ENCODE measurements at places on chromosomes 5 and 9. TPM values are rescaled to one million over a fixed set of nuclear protein-coding genes. Genes with fewer than 3 reads are reported as not detected.

GRCh38 chr5:142839711-142840346 lies 69.7 kb downstream of the ARHGAP26 start:
- DNase-seq: no peak

DNA sequence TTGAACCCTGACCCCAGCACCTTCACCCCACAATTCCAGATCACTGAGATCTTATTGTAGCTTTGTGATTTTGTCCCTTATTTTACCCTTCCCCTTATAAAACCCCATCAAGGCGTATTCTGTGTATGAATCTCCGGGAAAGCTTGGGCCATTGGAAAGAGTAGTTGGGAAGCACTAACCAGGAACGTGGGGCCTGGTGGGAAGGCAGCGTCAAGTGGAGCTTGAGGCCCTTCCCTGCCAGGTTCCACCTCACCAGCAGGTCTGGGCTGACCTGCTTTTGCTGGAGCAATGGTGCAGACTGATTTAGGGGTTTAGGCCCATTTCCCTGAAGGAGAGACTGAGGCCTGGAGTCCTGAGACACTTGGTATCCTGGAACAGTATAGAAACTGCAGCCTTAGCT lies 9.3 kb downstream of the PHF2 start:
- DNase-seq: peak; percentile 61

DNA sequence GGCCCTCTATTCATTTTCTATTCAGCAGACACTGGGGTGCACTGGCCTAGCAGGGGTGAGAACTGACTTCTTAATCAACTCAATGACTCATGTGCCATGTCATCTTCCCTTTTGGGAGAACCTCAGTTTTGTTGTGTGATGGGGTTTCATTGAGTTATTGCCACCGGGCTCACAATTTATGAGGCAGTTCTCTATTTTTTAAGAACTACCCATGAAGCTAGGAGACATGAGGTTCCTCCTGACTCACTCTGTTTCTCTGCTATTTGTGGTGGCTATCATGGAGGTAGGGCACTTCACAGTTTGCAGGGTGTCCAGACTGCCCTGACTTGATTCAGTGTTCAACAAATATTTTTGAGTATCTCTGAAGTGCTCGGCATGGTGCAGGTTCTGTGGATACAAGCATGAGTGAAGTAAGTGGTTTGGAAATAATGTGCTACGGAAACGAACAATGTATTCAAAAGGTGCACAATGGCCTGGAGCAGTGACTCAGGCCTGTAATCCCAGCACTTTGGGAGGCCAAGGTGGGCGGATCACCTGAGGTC lies 39.3 kb downstream of the SPARC start:
- no peak for DNase-seq

DNA sequence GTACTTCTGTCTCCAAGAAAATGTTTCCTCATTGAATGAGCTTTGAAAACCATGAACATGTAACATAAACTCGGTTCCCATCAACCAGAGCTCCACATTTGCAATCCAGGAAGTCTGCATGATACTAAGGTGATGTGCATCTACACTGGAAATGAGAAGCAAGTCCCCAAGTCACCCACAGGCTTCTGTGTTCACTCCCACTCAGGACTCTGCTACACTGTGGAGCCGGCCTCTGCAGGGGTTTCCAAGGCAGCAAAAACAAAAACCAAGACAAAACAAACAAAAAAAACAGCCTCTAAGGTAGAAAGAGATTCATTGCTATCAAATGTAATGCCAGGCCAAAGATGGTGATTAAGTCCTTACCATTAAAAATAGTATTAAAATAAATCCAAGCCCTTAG lies 593.7 kb downstream of the IRX1 start:
- no peak for DNase-seq

- no peak for DNase-seq
These were observed 311.9 kb upstream of the TLE4 start for GRCh38 chr9:79259858-79260257.

DNA sequence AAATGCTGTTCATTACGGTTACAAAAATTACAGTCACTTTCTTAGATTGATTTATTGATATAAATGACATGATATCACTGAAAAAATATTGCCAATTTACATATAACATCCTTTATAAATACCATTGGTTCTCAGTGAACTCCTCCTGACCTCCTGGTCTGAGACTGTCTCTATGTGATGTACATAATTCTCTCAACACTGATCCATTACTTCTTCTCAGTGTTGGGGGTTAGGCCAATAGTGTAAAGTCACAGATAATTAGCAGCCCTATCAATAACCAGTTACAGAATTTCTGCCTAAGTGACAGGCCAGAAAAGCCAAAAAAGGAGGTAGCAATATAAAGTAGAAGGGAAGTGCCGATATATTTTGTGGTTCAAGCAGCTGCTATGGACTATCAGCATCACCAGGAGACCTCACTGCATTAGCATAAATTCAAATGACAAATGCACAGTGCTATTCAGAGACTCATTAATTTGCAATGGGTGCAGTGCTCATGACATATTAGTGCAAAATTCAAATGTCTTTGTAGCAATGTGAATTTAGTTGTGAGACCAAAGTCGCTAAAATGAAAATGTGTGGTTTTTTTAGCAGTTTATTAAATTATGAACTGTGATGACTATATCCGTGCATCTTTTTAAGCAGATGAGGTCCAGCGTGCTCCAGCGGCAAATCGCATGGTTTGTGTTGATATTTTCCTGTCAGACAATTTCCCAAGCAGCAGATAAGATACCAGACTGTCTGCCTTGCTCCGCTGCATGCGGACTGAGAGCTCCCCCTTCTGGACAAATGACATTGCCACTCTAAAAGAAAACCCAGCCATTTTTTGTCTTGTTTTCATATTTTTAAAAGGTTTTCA lies 144.6 kb downstream of the CETN3 start:
- DNase-seq: peak; percentile 76

DNA sequence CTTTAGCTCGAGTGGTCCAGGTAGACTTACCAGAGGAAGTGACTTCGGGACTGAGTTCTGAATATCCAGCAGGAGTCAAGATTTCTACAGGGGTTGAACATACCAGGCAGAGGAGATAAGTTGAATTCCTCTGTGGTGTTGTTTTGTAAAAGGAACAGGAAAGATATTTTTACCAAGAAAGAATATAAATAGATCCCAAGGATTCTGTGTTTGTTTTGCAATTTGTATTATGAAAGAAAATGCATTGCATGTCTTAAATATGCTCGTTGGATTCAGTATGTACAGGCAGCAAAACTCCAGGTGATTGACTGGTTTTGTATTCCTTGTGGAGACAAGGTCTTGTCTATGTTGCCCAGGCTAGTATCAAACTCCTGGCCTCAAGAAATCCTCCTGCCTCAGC lies 197.8 kb downstream of the FRMD3 start:
- DNase-seq: no peak

DNA sequence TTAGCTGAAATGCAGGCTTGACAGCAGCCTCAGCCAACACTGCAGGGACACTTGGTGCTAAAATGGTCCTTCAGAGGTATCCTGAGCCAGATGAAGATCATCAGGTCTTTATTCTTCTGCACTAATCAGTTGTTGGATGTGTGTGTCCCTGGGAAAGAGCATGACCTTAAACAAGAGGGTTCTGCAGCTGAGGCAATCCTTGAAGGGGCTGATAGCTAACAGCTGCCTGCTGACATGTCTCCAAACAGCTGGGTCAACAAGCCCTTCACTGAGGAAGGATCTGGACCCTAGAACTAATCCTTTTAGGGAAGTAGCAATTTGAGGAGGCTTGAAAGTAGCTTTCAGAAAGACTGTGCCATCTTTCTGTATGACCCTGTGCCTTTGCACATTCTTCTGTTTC lies 376.3 kb upstream of the ACTBL2 start:
- no peak for DNase-seq

DNA sequence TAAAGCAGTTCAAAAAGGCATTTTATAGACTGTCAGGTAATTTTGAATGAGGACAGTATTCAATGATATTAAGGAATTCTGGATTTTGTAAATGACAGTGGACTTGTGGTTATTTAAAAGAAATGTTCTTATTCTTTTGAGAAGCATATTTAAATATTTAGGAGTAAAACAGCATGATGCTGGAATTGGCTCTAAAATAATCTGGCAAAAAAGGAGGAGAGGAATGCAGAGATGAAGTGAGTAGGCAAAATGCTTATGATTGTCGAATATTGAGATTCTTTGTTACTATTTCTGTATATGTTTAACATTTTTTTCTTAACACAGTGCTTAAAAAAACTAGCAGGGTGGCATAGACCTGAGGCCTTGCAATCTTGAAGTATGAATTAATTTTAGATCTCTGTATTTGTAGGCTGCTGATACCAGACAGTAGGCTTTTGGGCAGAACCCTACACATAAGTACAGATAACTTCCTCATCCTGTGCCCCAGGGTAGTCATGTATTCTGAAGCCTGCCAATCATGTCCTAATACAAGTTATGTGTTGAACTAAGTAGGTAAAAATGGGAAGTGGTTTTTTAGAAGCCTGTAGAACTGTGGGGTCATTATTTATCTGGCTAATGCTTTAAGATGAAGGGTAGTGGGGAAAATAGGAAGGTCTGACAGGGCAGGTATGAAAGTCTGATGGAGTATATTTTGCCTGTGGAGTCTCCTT lies 9.4 kb downstream of the CD180 start:
- DNase-seq: no peak

- DNase-seq: no peak
These were observed 50.3 kb downstream of the RXRA start for GRCh38 chr9:134376386-134377142.

GRCh38 chr9:74755355-74755754 lies 132.4 kb downstream of the TRPM6 start:
- no peak for DNase-seq

- DNase-seq: no peak
These were observed 19.0 kb upstream of the TCOF1 start for GRCh38 chr5:150338546-150338945.

DNA sequence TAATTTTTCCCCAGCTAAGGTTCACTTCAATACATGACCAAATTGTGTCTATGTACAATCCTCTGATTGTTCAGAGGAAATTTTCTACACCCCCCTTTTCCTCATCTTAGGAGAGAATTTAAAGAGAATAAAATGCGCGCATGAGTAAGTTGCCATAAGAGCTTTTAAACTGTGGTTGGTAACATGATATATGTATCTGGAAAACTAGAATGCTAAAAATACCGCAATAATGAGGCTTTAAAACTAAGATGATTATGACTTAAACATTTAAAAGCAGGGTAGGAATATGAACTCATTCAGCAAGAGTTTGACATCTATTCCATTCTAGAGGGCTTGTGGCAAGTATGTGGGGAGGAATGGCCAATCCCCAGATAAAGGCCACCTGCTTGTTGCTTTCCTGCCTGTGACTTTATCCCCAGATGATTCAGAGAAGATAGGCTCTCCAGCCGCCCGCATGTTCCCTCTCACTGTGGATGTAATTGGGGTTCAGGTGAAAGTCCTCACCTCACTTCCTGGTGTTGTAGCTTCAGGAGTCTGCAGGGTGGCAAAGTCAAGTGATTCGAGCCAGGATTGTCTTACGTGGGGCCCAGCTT lies 26.5 kb upstream of the BASP1 start:
- no peak for DNase-seq

The C5orf52 gene
- not detected for total RNA-seq

The PRDM9 gene
- total RNA-seq: not detected

The PCDHA1 gene
- total RNA-seq: 0.08 TPM

The ACTL7B gene
- total RNA-seq: not detected

The HAVCR2 gene
- 1.7 TPM for total RNA-seq

The PCDHAC1 gene
- total RNA-seq: 0.19 TPM

The NRG2 gene
- total RNA-seq: 5.1 TPM

The ITGA1 gene
- 40.3 TPM for total RNA-seq

All from cardiac septum (tissue), 1 donor.